DMS153 (cell line): ENCODE measurements at places on chromosomes 3 and 15.

- no peak for DNase-seq
Observed at GRCh38 chr3:151976211-151977050, 103.0 kb downstream of the SUCNR1 start.

- no peak for DNase-seq
Observed at GRCh38 chr15:69546182-69546581, 93.6 kb downstream of the RPLP1 start.

GRCh38 chr3:12405432-12406272 lies 78.6 kb upstream of the TSEN2 start:
- DNase-seq, result no peak

- DNase-seq, result no peak
Observed at GRCh38 chr15:100718075-100718980, 115.9 kb downstream of the ASB7 start.

DNA sequence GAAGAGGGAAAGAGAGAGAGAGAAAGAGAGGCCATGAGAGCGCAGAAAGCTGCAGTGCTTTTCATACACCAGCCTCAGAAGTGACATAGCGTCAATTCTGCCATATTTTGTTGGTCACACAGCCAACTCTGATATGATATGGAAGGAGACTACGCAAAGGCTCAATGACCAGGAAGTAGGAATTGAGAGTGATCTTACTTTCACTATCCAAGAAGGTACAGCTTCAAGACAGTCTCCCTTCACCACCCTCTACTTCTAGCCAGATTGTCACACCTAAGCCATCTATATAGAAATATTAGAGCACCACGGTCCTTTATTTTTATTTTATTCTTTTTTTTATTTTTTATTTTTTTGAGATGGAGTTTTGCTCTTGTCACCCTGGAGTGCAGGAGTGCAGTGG lies 21.1 kb downstream of the PARP15 start:
- DNase-seq, result no peak

GRCh38 chr15:65275728-65276126 lies 11.0 kb downstream of the PARP16 start:
- no peak for DNase-seq

DNA sequence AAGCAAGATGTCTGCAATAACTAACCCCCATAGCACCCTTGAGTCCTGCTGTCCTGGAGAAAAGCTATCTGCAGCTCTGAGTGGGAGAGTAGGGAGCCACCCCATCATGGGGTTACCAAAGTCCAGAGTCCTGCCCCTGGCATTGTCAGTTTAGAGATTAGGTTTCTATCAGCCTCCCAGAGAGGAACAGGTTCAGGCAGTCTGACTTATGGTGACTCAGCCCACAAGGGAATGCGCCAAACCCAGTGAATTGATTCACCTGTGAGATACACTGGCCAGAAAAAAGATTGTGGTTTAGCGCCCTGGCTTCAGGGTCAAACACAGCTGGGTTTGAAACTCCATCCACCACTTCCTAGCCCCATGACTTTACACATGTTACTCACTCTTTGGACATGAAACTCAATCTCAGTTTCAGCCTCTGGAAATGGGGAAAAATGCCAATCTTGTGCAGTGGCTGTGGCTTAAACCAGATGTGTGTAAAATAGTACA lies 263.6 kb upstream of the HES1 start:
- peak; percentile 22 for DNase-seq

- no peak for DNase-seq
Observed at GRCh38 chr3:15923640-15924405, 126.0 kb upstream of the ANKRD28 start.
